Stimulated activated CD4-positive, alpha-beta T cell treated with anti-CD3 and anti-CD28 coated beads, Interleukin-4, amount 100 ng/mL, for 24 hours (primary cell): ENCODE measurements at places on chromosomes 7 and 10.
A peak's percentile ranks its signal among the peaks of the same experiment; 100 is the strongest.

DNA sequence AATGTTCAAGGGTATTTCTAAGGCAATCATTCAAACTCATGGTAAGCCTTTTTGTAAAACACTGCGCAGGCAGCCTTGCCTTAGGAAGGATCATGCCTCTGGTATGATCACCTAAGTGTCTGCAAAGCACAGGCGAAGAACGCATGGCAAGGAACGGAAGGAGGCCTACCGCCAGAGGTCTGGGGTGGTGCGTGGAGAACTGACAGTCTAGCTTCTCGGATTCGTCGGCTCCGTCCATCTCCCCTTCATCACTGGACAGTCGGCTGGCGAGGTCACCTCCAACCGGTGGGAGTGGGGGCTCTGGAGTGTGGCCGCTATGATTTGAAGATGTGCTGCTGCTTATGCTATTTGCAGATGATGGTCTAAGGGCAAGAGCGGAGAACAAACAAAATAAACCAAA, 42.6 kb upstream of the EFCAB10 start:
- DNase-seq = no peak

DNA sequence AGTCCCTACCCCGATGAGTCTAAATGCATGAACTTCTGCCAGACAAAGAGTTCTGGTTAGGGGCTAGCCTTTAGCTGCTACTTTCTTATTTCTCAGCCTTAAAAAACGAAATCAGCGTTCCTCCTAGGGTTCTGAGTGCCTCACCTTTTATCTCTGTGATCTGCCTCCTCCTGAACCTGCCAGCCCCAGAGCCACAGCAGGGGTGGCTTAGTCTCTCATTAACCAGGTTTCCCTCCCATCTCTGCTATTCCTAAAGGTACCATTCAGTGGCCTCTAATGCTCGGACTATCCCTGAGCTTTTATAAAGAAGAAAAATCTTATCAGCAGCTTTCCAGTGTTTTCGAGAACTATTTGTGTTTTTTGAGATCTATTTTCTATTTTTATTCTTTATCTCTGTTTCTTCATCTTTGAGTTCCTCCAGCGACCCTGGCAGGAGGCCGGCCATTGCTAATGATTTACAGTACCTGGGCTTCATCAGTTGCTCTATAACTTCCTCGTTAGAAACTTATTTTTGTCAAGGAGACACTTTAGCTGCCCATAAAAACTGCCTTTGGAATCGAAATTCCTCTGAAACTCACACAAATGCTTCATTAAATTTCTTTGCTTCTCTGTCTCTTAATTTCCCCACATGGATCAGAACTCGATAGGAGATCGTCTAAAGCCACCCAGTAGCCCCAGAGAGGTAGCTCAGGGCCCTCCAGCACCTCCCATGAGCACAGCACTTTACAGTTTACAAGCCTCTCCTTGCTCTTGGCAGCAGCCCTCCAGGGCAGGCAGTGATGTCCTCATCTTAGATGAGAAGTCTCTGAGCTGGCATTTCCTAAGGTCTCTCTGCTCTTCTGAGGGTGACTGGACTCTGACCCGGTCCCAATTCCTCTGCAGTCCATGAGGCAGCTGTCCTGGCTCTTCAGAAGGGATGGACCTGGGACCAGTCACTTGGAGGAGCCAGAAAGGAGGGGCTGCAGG, 149.1 kb downstream of the EBF3 start:
- no peak for DNase-seq

DNA sequence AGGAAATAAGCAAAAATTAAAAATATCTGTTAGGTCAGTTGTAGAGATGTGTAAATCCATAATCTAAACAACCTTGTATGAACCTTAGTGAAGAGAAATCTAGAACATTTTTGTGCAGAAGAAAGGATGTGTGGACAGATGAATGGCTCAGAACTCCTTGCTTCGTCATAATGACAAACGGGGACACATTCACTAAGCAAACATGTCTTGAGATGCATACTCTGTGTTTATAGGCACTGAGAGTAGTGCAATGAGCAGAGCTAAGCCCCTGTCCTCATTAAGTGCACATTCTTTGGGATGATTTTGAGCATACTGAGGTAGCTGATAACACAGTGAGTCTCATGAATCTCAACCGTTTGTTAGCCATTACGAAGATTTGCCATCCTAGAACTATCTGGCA, 360.6 kb upstream of the ANKRD30A start:
- no peak for DNase-seq

DNA sequence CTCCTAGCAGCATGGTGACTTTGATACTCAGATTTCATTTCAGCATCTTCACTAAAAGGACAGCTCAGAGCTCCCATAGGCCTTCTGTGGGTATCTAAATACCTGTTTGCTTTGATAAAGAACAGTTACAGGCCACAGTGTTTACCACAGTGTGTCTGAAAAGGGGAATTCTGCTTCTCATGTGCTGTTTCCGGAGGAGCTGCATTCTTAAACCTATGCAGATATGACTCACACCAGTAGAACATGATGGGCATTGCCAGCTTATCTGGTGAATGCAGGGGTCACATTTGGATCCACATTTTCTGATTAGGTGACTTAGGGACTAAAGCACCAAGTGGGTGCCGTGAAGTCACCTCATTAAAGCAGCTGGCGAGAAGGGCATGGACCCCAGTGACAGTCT, 52.6 kb downstream of the TRRAP start:
- DNase-seq = peak; percentile 36

GRCh38 chr7:149733131-149733923, 40.1 kb downstream of the ZNF467 start:
- no peak for DNase-seq

- DNase-seq = no peak
Observed at GRCh38 chr7:139830292-139830691, 1.2 kb downstream of the TBXAS1 start.

- no peak for DNase-seq
Observed at GRCh38 chr10:90162271-90162853, 461.0 kb downstream of the KIF20B start.

DNA sequence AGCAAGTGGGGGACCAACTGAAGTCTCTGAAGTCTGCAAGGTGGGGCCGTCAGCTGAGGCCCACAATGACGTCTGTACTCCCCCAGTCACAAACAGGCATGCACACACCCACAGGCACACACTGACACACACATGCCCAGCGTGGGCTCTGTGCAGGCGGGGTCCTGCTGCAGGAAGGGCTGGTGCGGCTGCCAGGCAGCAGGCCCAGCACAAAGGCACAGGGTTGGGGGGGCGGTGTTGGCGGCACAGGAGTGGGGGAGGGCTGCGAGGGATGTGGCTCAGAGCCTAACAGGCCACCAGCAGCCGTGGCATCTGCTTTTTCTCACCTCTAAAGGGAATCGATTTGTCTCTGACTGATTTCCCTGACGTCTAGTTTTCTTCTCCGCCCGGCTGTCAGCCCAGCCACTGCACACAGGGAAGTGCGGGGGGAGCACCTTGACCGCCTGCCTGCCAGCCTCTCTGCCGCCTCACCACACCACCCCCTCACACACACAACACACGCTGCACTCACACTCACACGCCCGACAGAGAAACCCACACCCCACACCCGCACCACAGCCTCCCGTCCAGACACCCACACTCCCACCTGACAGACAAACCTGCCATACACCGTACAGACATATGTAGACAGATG, 43.5 kb upstream of the ZMIZ1 start:
- no peak for DNase-seq

GRCh38 chr7:30750683-30751650, 968 bp upstream of the INMT start:
- DNase-seq = no peak

GRCh38 chr10:33099748-33100147, 141.7 kb upstream of the ITGB1 start:
- no peak for DNase-seq

DNA sequence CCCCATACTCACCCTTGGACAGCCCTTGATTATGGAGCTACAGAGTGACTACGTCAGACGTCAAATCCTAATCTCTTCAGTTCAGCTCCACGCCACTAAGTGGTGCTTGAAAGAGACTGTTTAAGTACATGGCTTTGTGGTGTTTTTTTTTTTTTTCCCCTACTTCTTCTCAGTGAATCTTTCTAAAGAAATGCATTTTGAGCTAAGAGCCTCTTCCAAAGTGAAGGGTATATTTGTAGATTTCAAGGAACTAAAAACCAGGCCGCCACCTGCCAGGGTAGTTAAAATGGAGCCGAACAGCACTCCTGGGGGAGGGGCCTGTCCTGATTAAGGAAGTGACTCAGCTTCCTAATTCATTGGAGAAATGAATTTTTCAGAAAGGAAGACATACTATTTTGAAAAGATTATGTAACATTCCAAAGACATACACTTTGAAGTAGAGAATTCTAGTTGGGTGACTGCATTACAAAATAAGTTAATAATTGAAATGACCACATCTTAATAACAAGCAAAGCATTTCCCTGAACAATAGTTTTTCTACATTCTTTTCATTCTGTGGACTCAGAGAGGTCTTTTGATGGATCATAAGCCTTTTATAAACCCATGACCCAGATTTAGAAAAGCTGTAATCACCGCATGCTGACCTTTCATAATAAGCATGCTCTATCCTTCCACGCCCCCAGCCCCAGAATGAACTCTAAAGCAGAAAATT, 20.6 kb upstream of the VPS41 start:
- DNase-seq = no peak
